ENCODE measurements at places on chromosomes 16 and 17.

DNA sequence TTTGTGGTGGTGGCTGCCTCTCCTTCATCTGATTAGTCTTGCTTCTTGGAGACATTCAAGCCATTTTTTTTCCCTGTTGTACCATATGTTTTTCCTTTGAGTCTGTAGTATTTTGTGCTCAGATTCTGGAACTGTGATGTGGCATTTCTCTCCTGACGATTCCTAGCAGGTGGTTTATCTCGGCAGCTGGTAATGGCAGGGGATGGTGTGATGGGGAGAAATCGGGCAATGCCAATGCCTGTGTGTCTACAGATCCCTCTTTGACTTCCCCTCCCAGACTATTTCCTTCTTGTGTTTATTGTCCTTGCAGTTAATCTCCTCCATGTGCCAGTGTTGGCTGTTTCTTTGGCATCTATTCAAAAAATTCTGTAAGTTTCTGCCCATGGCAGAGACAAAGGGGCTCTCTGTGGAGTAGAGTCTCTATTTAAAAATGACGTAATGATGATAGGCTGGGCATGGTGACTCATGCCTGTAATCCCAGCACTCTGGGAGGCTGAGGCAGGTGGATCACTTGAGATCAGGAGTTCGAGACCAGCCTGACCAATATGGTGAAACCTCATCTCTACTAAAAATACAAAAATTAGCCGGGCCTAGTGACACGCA lies 90.2 kb upstream of the ERCC4 start:
- DNase-seq = no peak

DNA sequence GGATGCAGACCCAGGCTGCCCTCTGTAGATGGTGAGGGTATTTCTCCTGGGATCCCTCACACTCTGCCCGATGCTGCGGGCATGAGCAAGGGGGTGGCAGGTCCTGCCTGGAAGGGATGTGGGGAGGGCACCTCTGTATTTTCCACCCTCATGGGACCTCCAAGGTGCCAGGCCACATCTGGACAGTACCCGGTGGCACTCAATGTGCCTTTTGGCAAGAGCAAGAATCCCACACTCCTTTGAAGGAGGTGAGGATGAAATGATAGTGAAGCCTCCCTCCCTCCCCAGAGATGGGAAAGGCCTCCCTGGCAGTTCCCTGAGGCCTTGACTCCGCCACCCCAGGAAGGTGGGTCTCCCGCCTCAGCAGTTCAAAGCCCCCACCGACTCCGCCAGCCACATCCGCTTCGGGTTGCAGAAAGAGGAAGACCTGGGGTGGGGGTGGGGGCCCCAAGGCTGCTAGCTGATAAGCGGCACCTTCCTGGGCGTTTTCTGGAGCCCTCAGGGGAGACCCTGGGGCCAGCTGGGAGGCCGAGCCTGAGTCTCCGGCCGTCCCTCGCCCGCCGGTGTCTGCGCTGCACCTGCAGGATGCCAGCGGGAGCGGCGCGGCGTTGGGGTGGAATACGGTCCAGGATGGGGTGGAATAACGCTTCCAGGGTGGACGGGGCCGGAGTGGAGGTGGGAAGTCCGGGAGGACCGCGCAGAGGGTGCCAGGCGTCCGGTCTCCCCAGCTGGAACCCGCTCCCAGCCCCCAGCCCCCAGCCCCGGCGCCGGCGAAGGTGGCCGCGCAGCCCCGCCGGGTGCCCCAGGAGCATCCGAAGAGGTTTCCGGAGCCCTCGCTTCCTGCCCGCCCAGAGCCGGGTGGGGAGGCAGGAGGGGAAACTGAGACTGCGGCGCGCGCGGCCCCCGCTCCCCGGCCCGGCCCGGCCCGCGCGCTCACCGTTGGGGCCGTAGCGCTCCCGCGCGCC lies 718 bp downstream of the ATP2A3 start:
- DNase-seq = no peak

GRCh38 chr16:74748616-74749026 lies 26.0 kb downstream of the FA2H start:
- no peak for DNase-seq

- DNase-seq = no peak
Measured at GRCh38 chr17:19546289-19547065, 12.8 kb downstream of the SLC47A1 start.

- no peak for DNase-seq
Measured at GRCh38 chr16:77767211-77767610, 21.2 kb upstream of the VAT1L start.

GRCh38 chr17:34981538-34982241 lies 1.4 kb downstream of the LIG3 start:
- no peak for DNase-seq

- DNase-seq = no peak
Measured at GRCh38 chr16:49127103-49127502, 154.5 kb downstream of the CBLN1 start.

GRCh38 chr16:60755907-60756306 lies 1280.3 kb downstream of the CDH8 start:
- no peak for DNase-seq

GRCh38 chr16:81767987-81768592 lies 11.0 kb upstream of the PLCG2 start:
- DNase-seq = no peak

DNA sequence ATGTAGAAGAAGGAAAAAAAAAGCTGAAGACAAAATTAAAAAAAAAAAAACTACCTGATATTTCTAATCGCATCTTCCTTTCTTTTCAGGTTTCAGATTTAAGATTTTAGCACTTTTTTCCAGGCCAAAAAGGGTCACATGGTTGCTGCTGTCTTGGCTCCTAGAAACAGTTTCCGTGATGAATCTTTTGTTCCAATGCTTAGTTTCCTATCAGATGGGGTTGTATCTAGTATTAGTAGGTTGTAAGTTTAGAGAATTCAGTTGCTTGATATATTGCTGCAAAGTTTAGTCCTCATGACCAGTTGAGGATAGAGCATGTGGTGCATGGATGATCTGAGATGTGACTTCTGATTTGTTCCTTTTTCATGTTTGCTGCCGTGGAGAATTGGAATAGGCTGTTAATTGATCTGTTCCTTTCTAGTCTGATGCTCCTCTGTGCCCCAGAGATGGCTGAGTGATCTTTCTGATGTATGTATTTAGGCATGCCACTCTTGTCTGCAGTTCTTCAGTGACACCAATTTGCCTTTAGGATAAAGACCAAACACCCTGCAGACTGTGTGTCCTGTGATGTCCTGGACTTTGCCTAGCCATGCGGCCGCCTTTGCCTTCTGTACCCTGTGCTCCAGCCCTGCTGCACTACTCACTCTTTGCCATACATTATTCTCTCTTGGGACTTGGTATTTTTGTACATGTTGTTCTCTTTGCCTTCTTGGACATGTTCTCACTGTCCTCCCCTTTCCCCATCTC lies 94.0 kb downstream of the MRTFB start:
- DNase-seq = no peak

DNA sequence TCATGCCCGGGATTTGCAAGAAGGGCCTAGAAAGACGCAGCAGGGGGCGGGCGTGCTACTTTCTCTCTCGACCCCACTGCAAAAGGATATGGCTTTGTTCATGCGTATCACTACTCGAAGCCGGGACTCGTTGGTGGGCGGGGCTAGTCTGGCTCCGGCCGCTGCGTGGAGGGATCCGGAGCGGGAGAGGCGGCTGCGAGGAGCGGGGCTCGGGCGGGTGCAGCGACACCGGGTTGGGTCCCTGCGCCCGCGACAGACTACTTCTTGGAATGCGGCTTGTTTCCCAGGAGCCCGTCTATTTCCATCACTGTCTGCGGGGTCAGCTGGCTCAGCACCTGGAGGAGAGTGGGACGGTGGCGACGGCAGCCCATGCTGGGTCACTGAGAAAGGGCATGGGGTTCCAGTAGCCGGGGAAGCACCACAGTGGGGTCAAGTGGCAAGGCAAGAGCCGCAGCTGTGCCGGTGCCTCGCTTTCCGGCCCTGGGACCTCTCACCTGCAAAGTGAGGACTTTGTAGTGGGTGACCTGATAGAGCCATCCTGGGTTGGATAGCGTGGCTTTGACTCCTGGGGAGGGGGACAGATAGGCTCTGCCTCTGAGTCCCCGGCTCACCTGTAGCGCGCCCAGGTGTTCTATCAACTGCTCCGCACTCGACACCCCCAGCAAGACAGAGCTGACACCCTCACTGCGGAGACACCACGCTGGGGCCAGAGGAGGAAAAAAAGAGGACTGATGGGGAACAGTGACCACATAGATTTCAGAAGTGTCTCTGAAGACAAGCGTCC lies 6.6 kb downstream of the KCNAB3 start:
- DNase-seq = peak; percentile 61

GRCh38 chr17:42025191-42025579 lies 5.3 kb downstream of the NKIRAS2 start:
- DNase-seq = no peak

DNA sequence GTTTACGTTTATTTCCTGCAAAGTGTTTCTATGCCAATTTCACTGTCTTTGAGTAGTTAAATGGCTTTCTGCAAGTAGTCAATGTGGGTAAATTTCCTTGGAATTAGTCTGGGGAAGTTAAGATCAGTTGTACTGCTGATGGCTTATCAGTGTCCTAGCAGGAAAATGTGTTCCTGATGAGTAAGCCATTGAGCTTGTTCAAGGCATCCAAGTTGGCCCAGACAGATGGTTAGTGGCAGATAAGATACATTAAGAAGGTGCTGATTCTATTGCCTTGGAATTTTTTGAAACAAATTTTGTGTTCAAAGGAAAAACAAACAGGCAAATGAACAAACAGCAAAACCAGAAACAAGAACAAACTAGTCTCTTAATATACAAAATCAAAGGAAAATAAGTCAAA lies 258.4 kb downstream of the MAP2K6 start:
- DNase-seq = no peak

GRCh38 chr16:825341-826061 lies 25.0 kb upstream of the GNG13 start:
- no peak for DNase-seq

GRCh38 chr17:82305727-82306300 lies 11.6 kb downstream of the CD7 start:
- no peak for DNase-seq

GRCh38 chr17:2042390-2042847 lies 597 bp downstream of the OVCA2 start:
- no peak for DNase-seq

- peak; percentile 9 for DNase-seq
Measured at GRCh38 chr17:79294459-79295071, 219.9 kb downstream of the ENGASE start.
